ENCODE measurements at places on chromosomes 7 and 10.

GRCh38 chr7:74058486-74058885 is 25.1 kb upstream of the LIMK1 start:
- DNase-seq, result no peak
- peaks cover 2% of the 10 kb centered on the region for H3K4me1 ChIP-seq
- no peak overlapping the region for H3K27ac ChIP-seq
- no peaks in the 10 kb centered on the region for H3K27me3 ChIP-seq
- no peaks in the 10 kb centered on the region for H3K36me3 ChIP-seq

DNA sequence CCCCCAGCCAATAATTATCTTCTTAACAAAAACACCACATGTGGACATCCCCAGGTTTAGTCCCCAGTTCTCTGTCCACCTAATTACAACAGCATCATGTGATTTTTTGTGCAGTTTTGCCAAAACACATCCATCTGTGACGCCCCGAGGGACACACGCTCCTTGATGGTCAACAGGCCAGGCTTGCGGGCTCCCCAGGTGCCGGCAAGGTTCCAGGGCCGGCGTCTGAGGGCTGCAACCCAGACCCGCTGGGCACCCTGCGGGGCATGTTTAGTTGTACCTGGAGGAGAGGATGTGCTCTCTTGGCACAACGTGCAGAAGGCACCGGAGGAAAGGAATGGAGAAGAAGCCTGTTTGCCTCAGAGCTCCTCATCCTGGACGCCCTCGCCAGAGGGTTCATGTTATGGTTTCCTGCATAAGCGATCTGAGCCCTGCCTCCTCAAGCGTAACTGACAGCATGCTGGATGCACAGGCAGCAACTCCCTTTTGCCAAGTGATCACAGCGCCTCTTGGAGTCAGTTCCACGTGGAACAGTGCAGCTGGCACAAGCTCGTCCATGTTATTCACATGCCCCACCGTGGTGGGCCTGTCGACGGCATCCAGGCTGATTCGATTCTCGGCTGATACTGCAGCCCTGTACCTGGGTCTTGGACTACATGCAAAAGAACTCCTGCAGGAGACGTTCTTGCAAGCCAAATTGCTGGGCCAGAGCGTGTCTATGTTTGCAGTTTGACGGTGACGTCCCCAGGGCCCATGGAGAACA is 41.6 kb downstream of the JAKMIP3 start:
- DNase-seq, result no peak
- H3K4me3 ChIP-seq, result no peak overlapping the region
- H3K4me1 ChIP-seq, result no peaks in the 10 kb centered on the region
- no peak overlapping the region for H3K27ac ChIP-seq
- no peaks in the 10 kb centered on the region for H3K27me3 ChIP-seq

GRCh38 chr10:91313796-91314485 is 93.5 kb downstream of the PCGF5 start:
- no peak for DNase-seq
- H3K4me1 ChIP-seq, result no peaks in the 10 kb centered on the region
- no peak overlapping the region for H3K4me3 ChIP-seq
- no peaks in the 10 kb centered on the region for H3K27me3 ChIP-seq

GRCh38 chr7:30780941-30781340 is 9.7 kb downstream of the MINDY4 start:
- no peaks in the 10 kb centered on the region for H3K27me3 ChIP-seq
- DNase-seq, result no peak
- no peaks in the 10 kb centered on the region for H3K36me3 ChIP-seq
- no peak overlapping the region for H3K4me3 ChIP-seq

DNA sequence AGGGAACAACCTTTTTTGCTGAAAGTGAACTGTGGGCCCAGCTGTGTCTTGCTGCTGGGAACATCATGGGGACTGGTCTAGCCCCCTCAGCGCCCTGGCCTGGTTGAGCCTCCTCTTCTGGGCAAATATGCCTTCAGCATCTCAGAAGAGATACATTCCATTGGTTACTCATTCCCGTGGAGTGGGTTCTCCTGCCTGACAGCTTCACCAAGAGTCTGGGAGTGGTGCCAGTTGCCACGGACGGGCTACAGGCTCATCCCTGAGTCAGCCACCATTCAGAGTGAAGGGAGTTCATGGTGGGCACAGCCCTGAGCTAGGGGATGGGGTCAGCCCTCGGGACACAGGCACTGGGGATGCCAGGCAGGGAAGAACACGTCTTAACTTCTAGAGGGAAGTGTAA is 81.9 kb downstream of the RAMP3 start:
- no peak overlapping the region for H3K4me3 ChIP-seq
- no peak overlapping the region for H3K27ac ChIP-seq
- H3K36me3 ChIP-seq, result no peaks in the 10 kb centered on the region
- peaks cover 7% of the 10 kb centered on the region for H3K27me3 ChIP-seq
- H3K4me1 ChIP-seq, result no peaks in the 10 kb centered on the region

GRCh38 chr10:74419958-74420375 is 268.9 kb downstream of the ADK start:
- DNase-seq, result peak; percentile 46
- no peak overlapping the region for H3K27ac ChIP-seq
- H3K36me3 ChIP-seq, result no peaks in the 10 kb centered on the region
- H3K27me3 ChIP-seq, result no peaks in the 10 kb centered on the region
- no peak overlapping the region for H3K4me3 ChIP-seq

DNA sequence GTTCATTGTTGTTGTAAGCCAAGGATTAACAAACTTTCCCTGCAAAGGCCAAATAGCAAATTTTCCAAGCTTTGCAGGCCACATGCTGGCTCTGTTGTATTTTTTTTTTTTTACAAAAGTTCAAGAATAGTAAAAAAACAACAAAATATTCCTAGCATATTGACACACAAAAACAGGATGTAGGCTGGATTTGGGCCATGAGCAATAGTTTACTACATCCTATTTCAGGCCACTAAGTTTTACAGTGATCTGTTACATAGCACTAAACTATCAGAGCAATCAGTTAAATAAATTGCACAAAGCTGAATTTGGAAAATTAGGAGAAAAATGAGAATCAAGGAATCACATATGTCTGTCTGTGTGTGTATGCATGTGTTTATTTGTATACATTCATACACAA is 491.8 kb upstream of the GHITM start:
- no peaks in the 10 kb centered on the region for H3K36me3 ChIP-seq
- DNase-seq, result no peak
- H3K27ac ChIP-seq, result no peak overlapping the region
- no peaks in the 10 kb centered on the region for H3K4me1 ChIP-seq
- no peaks in the 10 kb centered on the region for H3K27me3 ChIP-seq
- H3K4me3 ChIP-seq, result no peak overlapping the region
